ENCODE measurements at places on chromosomes 4 and X.

- peak; percentile 10 for DNase-seq
Measured at GRCh38 chr4:180827232-180828009, 1415.8 kb upstream of the TENM3 start.

DNA sequence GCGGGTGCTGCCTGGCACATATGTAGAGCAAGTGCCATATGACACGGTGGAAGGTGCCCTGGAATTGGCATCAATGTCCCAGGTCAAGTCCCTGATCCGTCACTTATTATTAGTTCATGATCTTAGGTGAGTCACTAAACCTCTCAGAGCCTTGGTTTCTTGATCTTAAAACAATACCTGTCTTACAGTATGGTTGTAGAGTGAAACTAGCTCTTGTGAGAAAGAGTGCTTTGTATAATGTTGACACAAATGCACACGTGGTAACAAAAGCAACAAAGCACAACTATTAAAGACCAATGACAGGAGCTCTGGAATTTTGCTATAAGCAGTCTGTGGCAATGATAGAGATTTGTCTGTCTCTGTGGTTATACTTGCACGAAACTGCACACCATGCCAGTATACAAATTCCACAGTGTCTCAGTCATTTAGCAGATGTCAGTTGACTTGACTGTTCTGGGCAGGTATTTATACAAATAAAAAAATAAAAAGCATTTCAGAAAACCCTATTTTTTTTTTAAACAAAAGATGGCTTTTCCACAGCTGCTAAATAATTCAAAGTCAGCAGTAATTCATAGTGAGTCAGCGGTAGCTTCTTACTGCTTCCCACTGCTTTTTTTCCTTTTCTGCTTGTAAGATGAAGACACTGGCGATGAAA lies 19.7 kb upstream of the ACSL1 start:
- peak; percentile 27 for DNase-seq

DNA sequence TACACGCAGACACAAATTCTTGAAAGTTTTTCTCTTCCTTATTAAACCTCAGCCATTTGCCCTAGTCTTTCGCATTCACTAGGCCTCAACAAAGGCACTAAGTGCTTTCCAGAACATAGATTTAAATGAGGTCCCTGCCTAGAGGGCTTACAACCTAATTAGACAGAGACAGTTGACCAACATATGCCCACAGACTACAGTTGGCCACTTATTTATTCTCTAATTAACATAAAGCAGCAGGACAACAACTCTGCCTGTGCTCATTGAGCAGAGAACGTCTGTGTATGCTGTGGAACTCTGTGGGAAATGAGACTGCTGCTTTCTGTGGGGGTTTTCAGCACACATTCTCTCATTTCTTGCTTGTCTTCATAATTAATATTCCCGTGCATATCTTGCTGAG lies 303.0 kb upstream of the TACR3 start:
- DNase-seq = no peak

- DNase-seq = no peak
Measured at GRCh38 chr4:186787536-186787935, 63.9 kb upstream of the FAT1 start.

GRCh38 chr4:7399440-7400234 lies 35.1 kb downstream of the PSAPL1 start:
- no peak for DNase-seq

- DNase-seq = no peak
Measured at GRCh38 chr4:56986192-56986591, 7.5 kb downstream of the POLR2B start.

GRCh38 chr4:86961605-86962295 lies 26.9 kb downstream of the AFF1 start:
- DNase-seq = no peak

- peak; percentile 27 for DNase-seq
Measured at GRCh38 chr4:156473151-156473550, 498.4 kb downstream of the PDGFC start.
